Stimulated activated CD8-positive, alpha-beta memory T cell treated with anti-CD3 and anti-CD28 coated beads, Interleukin-15, amount 100 ng/mL, for 24 hours (primary cell): ENCODE measurements at places on chromosomes 2 and 18.

- no peak for DNase-seq
These were observed 173.6 kb downstream of the GRB14 start for GRCh38 chr2:164447660-164448059.

GRCh38 chr2:221810650-221811049 lies 238.5 kb upstream of the EPHA4 start:
- DNase-seq, result no peak

GRCh38 chr2:28403370-28403956 lies 10.8 kb downstream of the FOSL2 start:
- no peak for DNase-seq

- no peak for DNase-seq
These were observed 1103.6 kb downstream of the LRP1B start for GRCh38 chr2:141027221-141027620.

DNA sequence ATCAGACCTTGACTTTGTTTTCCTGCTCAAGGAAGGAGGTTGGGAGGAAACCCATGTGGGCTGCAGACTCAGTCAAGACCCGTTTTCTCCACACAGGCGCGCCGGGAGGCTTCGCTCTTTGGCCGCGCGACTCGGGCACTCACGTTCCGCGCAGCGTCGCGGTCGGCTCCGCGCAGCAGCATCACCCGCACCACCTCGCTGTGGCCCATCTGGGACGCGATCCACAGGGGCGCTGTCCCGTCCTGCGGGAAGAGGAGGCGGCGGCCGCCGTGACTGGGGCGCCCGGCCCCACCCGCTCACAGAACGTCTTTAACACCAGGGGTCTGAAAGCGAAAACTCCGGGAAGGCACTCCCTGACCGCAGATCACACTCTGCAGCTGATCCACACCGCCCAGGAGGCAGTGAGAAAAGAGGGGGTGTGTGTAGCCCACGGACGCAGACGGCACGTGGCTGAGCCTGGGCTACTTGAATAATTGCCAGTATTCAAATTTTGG lies 33.1 kb upstream of the NPC1 start:
- no peak for DNase-seq

- DNase-seq, result no peak
These were observed 23.5 kb upstream of the RPL37A start for GRCh38 chr2:216474925-216475670.

- no peak for DNase-seq
These were observed 228.9 kb downstream of the RBM43 start for GRCh38 chr2:151032741-151033191.

DNA sequence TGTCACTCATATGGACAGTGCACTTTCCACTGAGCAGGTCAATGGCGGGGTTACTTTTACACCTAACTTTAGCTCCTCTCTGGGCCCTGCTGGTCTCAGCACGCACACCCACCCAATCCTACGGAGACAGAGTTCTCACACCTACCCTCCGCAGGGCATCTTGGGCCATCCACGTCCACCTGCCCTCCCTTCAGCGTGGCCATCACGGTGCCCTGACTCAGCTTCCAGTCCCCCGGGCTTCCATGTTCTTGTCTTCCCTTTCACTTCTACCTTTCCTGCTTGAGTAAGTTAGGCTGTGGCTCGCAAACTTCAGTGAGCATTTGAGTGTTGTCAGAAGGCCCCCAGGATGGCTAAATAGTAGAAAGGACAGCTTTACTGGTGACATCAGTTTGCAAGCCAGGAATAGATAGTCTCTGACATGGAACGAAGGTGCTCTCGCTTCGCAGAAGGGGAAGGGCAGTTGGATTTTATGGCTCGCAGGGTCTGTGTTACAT lies 232.4 kb downstream of the SEPTIN10 start:
- DNase-seq, result no peak

GRCh38 chr2:26940001-26940400 lies 30.4 kb upstream of the MAPRE3 start:
- no peak for DNase-seq

DNA sequence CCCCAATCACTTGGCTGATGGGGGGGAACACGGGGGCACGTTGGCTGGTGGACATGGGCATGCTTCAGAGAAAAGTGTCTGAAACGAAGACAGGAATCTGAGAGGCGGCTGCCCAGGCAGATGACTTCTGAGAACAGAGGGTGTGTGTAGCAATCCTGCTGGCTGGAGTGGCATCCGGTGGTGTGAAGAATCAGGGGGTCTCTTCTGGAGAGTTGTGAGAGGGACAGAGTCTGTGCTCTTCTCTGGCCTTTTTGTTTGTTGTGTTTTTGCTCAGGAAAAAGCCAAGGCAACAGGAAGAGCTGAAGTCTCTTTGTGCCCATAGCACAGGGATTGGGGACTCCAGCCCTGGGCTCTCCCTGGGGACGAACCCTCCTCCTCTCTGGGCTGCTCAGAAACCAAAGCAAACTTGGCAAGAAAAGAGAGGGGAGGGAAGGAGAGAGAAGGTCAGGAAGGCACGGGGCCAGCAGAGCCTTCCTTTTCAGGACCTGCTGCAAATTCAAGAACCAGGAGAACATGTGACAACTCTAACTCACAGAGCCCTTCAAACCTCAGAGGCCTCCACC lies 97.0 kb upstream of the SMAD2 start:
- DNase-seq, result no peak

GRCh38 chr2:24618144-24618543 lies 127.1 kb downstream of the NCOA1 start:
- no peak for DNase-seq

- no peak for DNase-seq
These were observed 159.8 kb downstream of the UXS1 start for GRCh38 chr2:106034325-106034724.

- DNase-seq, result no peak
These were observed 17.4 kb upstream of the STON1 start for GRCh38 chr2:48512571-48512970.

GRCh38 chr2:113709022-113709421 lies 47.4 kb downstream of the SLC35F5 start:
- no peak for DNase-seq

DNA sequence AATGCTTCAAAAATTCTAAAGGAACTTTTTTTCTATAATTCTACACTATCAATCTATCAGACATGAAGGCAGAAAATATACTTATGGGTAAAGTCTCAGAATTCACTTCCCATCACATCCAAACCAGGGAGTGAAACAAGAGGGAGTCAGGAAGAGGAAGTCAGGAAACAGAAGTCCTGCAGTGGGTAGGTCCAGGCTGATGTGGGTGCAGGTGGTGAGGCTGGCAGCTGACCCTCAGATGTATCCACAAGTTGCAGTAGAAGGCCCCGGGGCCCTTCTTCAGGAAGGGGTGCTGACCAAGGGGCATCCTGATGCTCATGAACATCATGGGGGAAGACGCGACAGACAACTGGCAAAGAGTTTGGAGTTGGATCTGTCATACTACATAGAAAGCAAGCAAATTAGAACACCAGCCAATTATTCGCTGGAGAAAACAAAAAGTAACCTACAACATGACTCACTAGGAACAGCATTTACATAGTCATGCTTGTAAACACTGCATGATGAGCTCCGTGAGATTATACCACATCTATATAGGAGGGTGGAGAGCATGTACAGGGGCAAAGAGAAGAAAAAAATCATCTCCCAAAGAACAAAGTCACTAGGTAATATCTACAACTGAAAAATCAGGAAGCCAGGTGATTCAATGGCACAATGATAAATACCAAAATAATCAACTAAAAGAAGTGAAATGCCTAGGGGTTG lies 4.2 kb downstream of the UXS1 start:
- no peak for DNase-seq

GRCh38 chr18:75256376-75256775 lies 45.8 kb downstream of the TSHZ1 start:
- DNase-seq, result no peak

GRCh38 chr18:37634516-37634915 lies 68.9 kb upstream of the CELF4 start:
- no peak for DNase-seq

GRCh38 chr2:43303889-43304288 lies 77.5 kb upstream of the ZFP36L2 start:
- no peak for DNase-seq

- DNase-seq, result no peak
These were observed 107.4 kb downstream of the ARL6IP6 start for GRCh38 chr2:152825834-152826233.

DNA sequence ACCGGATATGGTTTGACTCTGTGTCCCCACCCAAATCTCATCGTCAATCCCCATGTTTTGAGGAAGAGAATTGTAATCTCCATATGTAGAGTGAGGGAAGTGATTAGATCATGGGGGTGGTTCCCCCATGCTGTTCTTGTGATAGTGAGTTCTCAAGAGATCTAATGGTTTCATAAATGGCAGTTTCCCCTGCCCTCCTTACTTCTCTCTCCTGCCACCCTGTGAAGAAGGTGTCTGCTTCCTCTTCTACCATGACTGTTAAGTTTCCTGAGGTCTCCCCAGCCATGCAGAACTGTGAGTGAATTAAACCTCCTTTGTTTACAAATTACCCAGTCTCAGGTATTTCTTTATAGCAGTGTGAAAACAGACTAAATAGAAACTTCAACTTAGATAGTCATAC lies 69.5 kb downstream of the SESTD1 start:
- DNase-seq, result no peak

GRCh38 chr2:96315400-96316071 lies 9.6 kb upstream of the ITPRIPL1 start:
- DNase-seq, result no peak

- DNase-seq, result no peak
These were observed 44.0 kb upstream of the DSG1 start for GRCh38 chr18:31273812-31274527.

- no peak for DNase-seq
These were observed 263.2 kb downstream of the LTBP1 start for GRCh38 chr2:33209976-33210375.

DNA sequence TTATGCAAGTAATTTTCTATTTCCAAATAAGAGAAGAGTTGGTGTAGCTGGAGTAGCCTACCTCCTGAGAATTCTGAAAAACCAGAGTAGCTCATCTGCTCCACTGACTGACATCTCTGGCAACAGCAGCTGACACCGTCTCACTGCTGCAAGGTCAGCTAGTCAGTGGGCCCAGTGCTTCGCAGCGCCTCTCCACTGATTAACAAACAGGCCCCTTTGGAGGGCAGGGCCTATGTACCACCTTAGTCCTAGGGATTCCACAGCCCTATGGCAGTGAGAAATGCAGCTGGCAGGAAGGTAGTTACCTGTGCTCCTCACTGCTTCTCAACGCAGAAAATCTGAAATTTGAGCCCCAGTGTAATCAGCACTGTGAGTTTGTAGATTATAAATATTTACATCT lies 97.5 kb downstream of the DLGAP1 start:
- DNase-seq, result no peak

GRCh38 chr2:143254110-143254509 lies 124.9 kb downstream of the ARHGAP15 start:
- no peak for DNase-seq

DNA sequence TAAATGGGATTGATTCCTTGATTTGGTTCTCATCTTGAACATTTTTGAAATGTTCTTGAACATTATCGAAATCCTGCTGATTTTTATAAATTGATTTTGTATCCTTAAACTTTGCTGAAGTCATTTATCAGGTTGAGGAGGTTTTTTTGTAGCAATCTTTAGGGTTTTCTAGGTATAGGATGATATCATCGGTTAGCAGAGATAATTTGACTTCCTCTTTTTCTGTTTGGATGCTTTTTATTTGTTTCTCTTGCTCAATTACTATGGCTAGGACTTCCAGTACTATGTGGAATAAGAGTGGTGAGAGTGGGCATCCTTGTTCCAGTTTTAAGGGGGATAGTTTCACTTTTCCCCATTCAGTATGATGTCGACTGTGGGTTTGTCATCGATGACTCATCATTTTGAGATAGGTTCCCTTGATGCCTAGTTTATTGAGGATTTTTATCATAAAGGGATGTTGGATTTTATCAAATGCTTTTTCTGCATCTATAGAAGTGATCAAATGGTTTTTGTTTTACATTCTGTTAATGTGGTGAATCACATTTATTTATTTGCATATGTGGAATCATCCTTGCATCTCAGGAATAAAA lies 201.5 kb upstream of the ZSWIM2 start:
- DNase-seq, result no peak

GRCh38 chr18:79524181-79525078 lies 128.7 kb downstream of the NFATC1 start:
- DNase-seq, result no peak

DNA sequence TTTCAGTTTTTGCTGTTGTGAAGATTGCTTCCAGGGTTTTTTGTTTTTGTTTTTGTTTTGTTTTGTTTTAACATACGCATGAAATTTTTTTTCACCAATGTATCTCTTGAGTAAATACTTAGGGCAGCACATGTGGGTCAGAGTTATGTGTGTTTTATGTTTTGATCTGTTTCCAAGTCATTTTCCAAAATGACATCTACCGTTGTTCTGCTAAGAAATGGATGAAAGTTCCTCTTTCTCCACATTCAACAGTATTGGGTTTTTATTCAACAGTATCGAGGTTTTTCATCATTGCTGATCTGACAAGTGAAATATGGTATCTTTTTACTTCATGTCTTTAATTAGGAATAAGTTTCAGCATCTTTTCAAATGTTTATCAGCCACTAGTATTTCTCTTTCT lies 16.7 kb downstream of the RNF144A start:
- no peak for DNase-seq

GRCh38 chr18:38250971-38251370 lies 685.4 kb upstream of the CELF4 start:
- no peak for DNase-seq

GRCh38 chr2:98809878-98810587 lies 79.1 kb upstream of the MGAT4A start:
- DNase-seq, result no peak

- no peak for DNase-seq
These were observed 3.9 kb upstream of the TTC39C start for GRCh38 chr18:24010673-24011072.

GRCh38 chr18:79587779-79588635 lies 91.6 kb upstream of the CTDP1 start:
- DNase-seq, result no peak

DNA sequence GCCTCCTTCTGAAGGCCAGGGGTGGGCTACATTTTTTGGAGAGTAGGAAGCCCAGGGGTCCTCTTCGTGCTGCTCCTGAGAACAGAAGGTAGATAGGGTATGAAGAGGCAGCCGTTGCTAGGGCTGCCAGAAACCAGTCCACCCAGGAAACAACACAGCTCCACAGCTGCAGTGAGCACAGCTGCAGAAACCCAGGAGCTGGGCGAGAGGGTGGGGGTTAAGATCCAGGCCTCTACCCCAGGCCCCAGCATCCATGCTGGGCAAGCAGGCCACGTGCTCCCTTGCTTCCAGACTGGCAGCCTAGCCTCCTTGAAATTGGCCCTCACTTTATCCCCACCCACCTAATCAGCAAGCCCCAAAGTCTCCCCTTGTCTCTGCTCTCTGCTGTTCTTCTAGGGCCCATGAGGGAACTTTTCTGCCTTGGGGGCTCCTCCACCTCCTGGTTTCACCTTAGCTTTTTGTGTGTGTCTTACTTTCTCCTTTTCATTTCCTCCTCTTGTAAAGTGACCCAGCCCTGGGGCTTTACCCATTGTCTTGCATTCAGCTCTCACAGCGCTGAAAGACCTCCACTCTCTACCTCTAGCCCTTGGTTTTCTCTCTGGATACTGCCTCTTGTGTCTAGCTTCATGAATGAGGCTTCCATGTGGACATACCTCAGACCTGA lies 30.7 kb downstream of the STON1 start:
- no peak for DNase-seq

- DNase-seq, result no peak
These were observed 39.6 kb downstream of the LCLAT1 start for GRCh38 chr2:30486655-30487054.

- no peak for DNase-seq
These were observed 329.2 kb upstream of the FIGN start for GRCh38 chr2:164065038-164065437.
